ENCODE measurements at places on chromosomes 6 and 20. TPM values are rescaled to one million over a fixed set of nuclear protein-coding genes. Genes with fewer than 3 reads are reported as not detected.

- no peak for DNase-seq
These were observed 271.7 kb downstream of the TFAP2B start for GRCh38 chr6:51090343-51090742.

- no peak for DNase-seq
These were observed 204.3 kb downstream of the TFAP2C start for GRCh38 chr20:56833427-56833826.

The GABRR2 gene
- not detected for total RNA-seq

GRCh38 chr6:44275271-44275748, 5.1 kb downstream of the TMEM151B start:
- DNase-seq = no peak

DNA sequence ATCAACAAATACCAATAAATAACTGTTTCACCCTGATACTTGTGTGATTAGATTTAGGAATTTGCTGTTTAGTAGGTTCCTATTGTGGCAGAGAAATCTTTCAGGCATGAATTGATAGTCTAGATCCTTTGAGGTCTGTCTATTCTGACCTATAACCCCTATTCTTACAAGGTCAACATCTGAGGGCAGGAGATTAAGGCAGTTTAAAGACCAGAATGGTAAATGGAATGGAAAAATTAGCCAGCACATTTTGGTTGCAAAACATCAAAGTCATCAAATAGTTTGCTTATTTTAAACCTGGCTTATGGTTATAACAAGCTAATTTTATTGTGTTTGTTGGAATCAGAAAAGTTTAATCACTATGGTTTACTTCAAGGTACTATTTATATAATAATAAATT, 78.4 kb downstream of the LIN28B start:
- DNase-seq = no peak

The XKR7 gene
- total RNA-seq = not detected

GRCh38 chr20:45358282-45359068, 4.5 kb upstream of the SYS1 start:
- DNase-seq = peak; percentile 74

GRCh38 chr6:29236060-29236459, 65.4 kb downstream of the OR2J2 start:
- no peak for DNase-seq

The ACSS1 gene
- total RNA-seq = not detected

The MCCD1 gene
- total RNA-seq = not detected

GRCh38 chr6:44152533-44152932, 6.1 kb upstream of the CAPN11 start:
- DNase-seq = no peak

The SIRPD gene
- total RNA-seq = not detected

- DNase-seq = no peak
These were observed 386.8 kb downstream of the PLCB1 start for GRCh38 chr20:8518878-8519277.

- no peak for DNase-seq
These were observed 27.0 kb downstream of the ZNF292 start for GRCh38 chr6:87182321-87182720.

DNA sequence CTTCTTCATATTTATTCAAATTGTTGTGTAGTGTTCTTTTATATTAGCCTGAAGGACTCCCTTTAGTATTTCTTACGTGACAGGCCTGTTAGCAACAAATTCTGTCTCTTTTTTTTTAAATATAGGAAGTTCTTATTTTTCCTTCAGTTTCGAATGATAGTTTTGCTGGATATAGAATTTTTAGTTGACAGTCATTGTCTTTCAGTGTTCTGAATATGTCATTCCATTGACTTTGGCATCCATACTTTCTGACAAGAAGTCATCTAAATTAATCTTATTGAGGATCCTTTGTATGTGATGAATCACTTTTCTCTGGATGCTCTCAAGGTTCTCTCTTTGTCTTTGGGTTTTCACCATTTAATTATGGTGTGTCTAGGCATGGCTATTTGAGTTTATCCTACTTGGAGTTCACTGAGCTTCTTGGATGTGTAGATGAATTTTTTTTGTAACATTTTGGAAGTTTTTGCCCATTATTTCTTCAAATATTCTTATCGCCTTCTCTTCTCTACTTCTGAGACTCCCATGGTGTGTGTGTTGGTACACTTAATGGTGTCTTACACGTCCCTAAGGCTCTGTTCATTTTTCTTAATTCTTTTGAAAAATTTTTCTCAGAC, 82.5 kb upstream of the GTSF1L start:
- DNase-seq = no peak

The OR2J3 gene
- not detected for total RNA-seq

DNA sequence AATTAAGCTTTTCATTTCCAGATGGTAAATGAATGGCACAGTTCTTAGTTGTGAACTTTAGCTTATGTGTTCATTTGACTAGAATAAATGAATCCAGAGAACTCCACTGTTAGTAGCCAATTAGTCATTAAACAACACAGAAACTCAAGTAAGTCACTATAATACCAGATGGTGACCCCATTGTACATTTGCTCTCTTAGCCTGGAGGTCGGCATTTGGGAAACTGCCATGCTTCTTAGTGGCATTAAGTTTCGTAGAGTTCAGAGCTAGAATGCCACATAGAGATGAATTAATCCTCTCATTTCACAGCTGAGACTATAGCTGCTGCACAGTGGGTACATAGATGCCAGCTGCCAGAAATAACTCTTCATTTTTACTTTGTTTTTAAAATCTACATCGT, 10.8 kb upstream of the DTNBP1 start:
- no peak for DNase-seq

- DNase-seq = no peak
These were observed 93.6 kb upstream of the NFATC2 start for GRCh38 chr20:51636123-51636522.

DNA sequence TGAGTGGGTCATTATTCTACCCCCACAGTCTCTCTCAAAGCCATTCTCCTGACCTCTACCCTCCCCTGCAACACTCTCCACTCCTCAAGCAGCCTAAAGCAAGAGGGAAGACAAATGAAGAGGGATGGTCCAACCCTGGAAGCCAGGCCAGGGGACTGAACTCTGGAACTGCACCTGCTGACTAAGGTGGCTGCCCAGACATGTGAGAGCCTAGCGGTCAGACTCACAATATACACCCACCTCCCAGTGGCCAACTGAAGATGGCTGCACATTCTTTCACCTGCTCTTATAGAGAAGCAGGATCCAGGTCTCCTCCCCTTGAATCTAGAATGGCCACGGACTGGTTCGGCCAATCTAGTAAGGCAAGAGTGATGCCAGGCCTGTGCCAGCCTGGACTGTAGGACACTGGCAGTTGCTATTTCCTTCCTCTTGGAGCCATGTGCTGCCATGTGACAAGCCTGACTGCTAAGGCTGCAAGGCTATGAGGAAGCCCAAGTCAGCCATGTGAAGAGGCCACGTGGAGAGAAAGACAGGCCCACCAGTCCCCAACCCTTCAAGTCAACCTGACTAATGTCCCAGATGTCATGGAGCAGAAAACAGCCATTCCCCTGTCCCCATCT, 31.8 kb downstream of the ACSS1 start:
- DNase-seq = no peak

DNA sequence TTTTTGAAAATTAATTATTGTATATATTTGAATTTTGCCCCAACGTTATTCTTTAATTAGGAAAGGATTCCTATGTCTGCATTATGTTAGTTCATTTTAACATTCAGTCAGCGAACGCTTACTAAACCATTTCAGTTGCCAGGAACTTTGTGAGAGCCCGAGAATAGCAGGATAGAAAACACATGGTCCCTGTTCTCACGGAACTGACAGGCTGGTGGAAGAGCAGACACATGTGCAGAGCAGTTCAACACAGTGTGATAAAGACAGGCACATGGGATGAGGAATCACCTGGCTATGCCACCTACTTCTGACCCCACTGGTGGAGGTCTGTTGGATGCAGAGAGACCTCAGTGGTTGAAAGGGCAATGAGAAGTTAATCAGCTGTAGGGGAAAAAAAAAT, 367.2 kb downstream of the EPM2A start:
- DNase-seq = no peak

The SRSF6 gene
- total RNA-seq = 16.3 TPM

GRCh38 chr6:9272671-9273070, 837.3 kb upstream of the SLC35B3 start:
- DNase-seq = no peak

GRCh38 chr6:151021896-151022295, 156.4 kb downstream of the MTHFD1L start:
- no peak for DNase-seq

DNA sequence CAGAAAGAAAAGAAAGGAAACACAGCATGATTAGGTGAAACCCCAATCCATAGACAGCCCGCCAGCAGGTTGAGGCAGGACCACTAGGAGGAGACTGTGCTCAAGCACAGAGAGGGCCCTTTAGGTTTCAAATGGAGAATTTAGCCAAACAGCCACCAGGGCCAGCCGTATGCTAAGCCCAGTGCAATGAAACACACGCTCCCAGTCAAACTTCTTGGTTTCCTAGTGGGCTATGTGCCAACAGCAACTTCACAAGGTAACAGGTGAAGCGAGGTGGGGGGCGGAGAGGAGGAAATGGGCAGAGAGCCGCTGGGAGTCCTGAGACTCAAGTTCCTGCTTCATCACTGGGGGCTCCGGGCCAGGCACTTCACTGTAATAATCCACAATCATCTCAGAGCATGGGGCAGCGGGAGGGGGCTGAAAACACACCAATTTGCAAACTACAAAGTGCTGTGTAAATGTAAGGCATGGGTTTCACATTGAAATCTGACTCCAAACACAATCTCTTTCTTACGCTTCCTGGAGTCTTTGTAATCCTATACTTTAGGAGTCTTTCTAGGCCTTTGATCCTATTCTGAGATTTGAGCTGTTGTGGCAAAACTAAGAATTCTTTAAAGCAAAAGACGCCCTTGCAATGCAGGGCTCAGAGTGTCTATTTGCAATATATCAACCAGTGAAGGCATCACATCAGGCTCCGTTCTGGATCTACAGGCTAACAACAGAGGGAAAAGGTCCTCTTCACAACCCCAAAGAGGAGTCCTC, 117.3 kb downstream of the OPRM1 start:
- DNase-seq = no peak

- DNase-seq = no peak
These were observed 255.4 kb upstream of the QKI start for GRCh38 chr6:163159110-163159509.

DNA sequence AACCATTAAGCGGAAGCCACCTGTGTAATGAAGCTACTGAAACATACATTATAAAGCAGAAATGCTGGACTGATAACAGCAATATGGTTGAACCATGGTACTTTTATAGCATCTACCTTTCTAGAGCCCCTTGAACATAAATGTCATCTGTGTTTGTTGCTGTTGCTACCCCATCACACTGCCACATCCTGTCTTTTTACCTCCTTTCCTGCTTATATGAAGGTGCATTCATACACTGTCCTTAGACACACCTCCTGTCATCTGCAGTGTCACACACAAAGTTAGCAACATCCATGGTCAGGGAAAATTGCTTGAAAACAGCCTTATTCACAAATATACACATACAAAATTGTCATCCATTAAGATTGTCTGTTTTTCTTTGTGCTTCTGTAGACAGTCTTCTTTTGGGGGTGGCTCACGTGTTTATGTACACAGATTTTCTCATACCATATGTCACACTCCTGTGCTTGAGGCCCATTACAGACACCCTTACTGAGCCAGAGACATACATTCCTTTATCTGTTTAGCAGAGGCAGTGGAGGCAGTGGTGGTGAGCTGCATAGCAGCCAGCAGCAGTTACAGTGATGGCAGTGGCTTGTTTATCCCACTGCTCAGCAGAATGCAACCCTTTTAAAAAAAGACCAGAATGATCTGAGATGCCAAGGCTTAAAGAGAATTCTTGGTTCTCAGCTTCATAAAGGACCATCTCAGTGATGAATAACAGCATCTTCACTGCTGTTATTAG, 25.9 kb downstream of the C6orf62 start:
- no peak for DNase-seq

The TEAD3 gene
- total RNA-seq = 9.2 TPM

The SIRPA gene
- total RNA-seq = 38.1 TPM

- no peak for DNase-seq
These were observed 150.2 kb downstream of the LPA start for GRCh38 chr6:160513836-160514235.

- no peak for DNase-seq
These were observed 72.4 kb downstream of the HFE start for GRCh38 chr6:26159357-26160273.

- DNase-seq = no peak
These were observed 245.9 kb downstream of the FARS2 start for GRCh38 chr6:5507131-5507681.

The C6orf163 gene
- not detected for total RNA-seq

The KCNB1 gene
- 7.0 TPM for total RNA-seq

GRCh38 chr20:63895952-63896263, 982 bp downstream of the DNAJC5 start:
- DNase-seq = no peak

The ABHD16B gene
- not detected for total RNA-seq

DNA sequence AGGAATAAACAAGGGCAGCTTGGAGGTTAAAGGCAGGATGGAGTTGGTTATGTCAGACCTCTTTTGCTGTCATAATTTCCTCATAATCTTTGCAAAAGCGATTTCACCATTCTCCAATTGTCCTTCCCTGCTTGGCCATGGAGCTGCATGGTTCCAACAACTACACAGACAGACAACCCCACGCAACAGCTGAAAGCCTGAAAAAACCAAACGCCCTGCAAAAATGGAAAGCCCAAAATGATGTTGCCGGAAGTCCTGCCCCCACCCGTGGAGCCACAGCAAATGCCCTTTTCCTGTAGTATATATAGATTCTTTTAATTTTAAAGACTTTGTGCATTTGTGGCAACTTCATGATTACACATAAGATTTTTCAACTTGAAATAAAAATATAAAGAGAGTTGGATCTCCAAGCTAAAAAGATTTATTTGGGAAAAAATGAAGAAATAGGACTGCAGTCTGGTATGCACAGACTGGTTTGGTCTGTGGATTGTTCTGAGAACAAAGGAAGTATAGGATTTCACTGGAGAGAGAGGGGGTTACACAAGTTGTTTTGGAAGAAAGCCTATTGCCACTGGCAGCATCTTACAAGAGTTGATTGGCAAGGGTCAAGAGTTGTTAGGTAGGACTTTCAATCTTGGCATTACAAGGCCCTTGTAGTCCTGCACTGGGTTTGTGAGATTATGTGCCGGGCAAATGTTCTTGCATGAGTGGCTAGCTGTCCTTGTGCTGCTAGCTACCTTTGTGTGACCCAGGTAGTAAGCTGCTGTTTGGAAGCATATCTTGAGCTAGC, 190.0 kb downstream of the C6orf118 start:
- no peak for DNase-seq

The SNX5 gene
- total RNA-seq = 99.6 TPM

DNA sequence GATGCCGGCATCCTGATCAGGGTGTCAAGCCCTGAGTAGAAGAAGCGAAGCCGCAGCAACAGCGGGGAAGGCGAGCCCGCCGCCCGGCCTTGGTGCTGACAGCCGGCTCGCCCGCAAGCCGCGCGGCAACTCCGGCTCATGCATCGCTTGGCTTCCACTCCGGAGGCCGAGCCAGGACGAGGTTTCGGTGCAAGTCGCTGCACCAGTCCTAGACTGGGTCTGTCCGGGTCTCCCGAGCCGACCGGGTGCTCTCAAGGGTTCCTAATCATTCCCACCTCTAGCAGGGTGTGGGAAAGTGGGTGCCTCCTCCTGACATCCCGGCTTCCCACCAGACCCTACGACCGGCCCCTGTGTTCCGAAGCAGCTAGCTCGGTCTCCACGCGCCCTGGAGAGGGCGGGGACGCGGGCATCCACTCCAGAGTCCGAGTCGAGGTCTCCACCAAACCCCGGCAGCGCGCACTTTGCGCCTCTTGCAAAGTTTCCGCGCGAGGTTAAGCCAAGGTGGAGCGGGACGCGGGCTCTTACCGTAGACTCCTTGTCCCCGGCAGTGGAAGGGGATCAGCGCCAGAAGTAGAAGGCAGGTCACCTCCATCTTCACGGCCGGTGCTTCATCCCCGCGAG, 1.4 kb downstream of the MDGA1 start:
- peak; percentile 30 for DNase-seq

GRCh38 chr6:7445101-7445500, 55.5 kb downstream of the RIOK1 start:
- no peak for DNase-seq
